HEK293T (cell line): ENCODE measurements at places on chromosomes 4 and X.

DNA sequence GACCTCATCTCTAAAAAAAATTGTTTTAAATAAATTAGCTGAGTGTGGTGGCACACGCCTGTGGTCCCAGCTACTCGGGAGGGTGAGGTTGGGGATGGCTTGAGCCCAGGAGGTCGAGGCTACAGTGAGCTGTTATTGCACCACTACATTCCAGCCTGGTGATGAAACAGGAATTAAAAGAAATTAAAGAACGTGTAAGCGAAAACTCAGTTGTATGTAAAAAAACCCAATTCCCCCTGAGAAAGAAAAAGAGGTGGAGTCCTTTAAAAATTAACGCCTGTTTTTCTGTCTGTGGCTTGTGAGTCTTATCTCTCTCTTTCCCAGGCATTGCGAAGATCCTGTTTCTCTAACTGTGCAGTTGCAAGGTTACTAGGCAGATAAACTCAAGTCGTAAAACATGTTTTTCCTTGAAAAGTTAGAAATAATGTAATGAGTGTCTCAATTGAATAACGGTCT, 22.1 kb downstream of the EPGN start:
- no peak for DNase-seq

DNA sequence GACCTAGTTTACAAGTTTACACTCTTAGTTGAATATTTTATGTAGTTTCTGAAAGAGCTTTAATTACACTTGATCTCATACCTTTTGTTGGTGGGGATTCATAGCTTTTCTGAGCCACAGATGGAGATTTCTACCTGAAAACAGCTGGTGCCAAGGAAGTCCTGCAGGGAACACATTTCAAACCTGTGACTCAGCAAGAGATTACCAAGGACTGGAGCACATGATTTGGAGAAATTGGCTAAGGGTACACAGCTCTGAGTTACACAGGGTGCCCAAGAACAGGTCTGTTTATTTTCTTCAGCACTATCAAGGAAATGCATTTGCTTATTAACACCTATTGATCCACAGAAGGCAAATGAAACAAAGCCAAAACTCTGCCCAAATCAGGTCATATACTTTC, 691.5 kb downstream of the KCTD8 start:
- DNase-seq = no peak

GRCh38 chr4:136749989-136750388, 782.3 kb downstream of the PCDH18 start:
- DNase-seq = no peak

GRCh38 chrX:74437530-74437929, 16.2 kb downstream of the SLC16A2 start:
- DNase-seq = no peak

- no peak for DNase-seq
Measured at GRCh38 chr4:118732591-118733330, 47.6 kb downstream of the METTL14 start.

- no peak for DNase-seq
Measured at GRCh38 chr4:79864500-79865200, 208.4 kb downstream of the ANTXR2 start.

DNA sequence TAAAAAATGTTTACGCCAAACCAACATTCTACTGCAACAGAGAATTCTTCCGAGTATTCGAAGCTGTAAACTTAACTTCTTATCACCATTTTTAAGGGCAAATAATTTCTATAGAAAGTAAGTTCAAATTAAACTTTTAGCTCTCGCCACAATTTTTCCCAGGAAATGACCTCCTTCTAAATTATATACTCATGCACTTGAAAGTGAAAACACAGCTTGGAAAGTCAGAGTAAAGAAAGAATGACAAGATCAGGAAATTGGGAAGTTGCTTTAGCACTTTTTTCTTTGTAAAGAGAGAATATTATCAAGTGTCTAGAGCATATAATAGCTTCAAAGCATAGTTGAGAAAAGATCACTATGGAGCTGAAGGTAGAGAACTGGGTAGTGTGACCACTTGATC, 1.2 kb downstream of the CYBB start:
- no peak for DNase-seq

- no peak for DNase-seq
Measured at GRCh38 chrX:4932790-4933189, 1219.3 kb upstream of the PRKX start.

DNA sequence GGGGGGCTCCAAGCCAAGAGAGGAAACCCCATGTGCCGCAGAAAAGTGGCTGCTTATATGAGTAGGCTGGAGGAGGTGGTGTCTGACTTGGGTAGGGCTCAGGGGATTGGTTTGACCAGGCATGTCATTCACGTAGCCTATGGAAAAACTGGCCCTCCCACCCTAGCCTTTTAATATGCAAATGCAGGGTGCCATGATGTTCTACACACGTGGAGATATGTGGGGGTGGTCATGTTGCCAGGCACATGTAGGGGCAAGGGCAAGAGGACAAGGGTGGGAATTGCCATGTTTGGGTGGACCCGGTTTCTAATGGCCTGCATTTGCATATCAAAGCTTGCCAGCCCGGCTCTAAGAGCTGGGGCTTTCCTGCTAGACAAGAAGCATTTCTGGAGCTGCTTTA, 86.9 kb upstream of the SHISA3 start:
- DNase-seq = no peak

GRCh38 chr4:138588501-138588900, 346.4 kb upstream of the SLC7A11 start:
- no peak for DNase-seq

- no peak for DNase-seq
Measured at GRCh38 chr4:102174719-102175189, 170.5 kb downstream of the SLC39A8 start.

DNA sequence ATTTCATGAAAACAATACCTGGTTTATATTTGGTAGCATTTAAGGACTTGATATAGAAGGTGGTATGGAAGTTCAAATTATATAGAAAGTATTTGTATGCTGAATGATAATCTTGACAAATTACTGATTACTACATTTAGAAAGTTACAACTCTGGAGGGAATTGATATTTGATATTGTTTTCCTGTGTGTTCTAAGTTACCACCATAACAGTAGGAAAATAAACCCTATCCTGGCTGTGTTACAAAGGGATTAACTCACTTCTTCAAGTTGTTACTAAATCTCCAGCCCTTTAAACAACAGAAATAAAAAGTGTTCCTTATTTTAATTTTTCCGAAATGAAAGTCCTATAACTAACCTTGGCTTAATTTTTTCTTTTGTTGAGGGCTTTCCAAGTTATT, 36.6 kb downstream of the FHL1 start:
- no peak for DNase-seq

- DNase-seq = no peak
Measured at GRCh38 chr4:106149026-106149425, 167.0 kb downstream of the TBCK start.
